CD4-positive, alpha-beta T cell treated with Interleukin-10 for 1 hour (primary cell): ENCODE measurements at places on chromosomes 6 and 20.
A peak's percentile ranks its signal among the peaks of the same experiment; 100 is the strongest.

GRCh38 chr20:63253438-63254231 is 628 bp downstream of the NKAIN4 start:
- DNase-seq: no peak

DNA sequence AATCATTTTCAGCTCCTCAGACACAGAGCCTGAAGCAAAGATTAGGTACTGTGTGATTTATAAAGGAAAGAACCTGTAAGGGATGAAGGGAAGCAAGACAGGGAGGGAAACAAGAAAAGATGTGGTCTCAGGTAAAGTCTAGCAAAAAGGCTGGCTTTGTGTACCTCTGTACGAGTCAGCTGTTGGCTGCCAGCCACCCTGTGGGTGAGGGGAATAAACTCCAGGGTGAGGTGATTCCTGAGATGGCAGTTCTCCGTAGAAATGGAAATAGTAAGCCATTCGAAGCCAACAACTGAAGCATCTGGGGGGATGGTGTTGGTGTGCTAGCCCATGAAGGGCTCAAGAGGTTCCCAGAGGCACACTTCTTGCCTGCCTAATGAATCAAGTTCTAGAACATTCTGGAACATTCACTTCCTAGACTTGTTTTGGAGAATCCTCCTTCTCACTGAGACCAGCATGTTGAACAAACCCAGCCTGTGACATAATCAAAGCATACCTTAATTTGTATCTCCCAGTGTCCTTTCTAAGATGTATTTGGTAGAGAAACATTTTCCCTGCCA is 10.6 kb upstream of the TTPAL start:
- DNase-seq: no peak

DNA sequence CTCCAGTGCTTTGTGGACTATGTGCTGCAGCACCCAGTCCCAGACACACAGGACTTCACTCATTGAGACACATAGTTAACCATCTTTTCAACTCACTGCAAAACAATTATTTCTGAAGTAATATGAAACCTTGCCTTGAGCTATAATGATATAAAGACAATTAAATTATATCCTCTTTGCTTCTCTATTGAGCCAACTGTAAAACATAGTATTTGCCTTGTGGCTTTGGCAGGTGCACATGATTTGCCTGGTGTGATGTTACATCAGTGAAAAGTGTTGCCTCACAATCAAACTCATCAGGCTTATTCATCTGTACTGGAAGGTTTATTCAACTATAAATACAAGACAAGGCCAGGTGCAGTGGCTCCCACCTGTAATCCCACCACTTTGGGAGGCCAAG is 80.6 kb downstream of the NCOA7 start:
- no peak for DNase-seq

DNA sequence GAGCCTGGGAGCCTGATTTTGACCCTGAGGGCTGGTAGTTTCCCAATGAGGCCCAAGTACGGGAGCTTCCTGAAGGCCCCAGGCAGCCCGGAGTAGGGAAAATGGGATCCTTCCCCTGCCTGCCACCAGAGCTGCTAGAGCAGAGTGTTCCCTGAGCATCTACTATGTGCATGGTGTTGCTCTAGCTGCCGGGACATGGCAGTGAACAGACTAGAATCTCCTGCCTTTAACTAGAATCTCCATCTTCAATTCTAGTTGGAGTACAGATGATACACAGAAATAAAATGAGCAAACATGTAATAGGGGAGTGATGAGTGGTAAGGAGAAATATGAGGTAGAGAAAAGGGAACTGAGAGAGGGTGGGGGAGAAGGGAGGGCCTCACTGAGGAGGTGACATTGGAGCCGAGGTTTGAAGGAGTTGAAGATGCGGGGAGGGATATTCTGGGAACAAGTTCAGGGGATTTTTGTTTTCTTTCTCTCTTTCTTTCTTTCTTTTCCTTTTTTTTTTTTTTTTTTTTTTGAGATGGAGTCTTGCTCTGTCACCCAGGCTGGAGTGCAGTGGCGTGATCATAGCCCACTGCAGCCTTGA is 18.5 kb downstream of the VSTM2L start:
- no peak for DNase-seq

DNA sequence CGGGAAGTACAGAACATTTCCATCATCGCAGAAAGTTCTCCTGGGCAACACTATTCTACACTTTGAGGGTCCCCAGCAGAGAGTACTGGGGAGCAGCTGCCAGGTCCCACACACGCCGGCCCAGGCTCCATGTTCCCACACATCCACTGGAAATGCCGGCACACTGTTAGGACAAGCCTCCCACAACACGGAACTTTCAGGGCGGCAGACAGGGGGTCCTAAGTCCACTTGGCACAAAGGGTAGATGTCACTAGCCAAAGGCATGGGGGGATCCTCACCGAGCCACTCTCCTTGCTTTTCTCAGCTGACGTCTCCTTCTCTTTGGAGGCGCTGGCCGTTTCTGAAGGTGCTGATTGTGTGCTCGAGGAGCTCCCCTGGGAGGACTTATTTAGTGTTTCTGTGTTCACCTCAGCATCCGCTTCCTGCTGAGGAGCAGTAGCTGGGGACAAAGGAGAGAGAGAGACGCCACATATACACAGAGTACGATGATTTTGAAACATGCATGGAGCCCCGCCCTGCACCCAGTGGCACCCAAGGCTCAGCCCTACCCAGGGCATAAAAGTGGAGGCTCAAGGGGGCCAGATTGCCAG is 135.4 kb downstream of the ZMYND8 start:
- no peak for DNase-seq

DNA sequence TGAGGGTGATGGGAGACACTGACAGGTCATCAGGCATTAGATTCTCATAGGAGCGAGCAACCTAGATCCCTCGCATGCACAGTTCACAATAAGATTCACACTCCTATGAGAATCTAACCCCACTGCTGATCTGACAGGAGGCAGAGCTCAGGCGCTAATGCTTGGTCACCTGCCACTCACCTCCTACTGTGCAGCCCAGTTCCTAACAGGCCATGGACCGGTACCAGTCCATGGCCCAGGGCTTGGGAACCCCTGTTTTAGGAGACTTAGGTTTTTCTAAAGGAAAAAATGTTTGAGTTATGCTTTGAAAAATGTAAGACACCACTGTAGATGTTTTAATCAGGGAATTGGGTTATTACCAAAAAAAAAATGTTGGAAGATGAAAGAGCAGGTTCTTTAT is 6.7 kb downstream of the HLA-E start:
- peak; percentile 25 for DNase-seq
